ENCODE measurements at places on chromosomes 1 and 21.
A peak's percentile ranks its signal among the peaks of the same experiment; 100 is the strongest.

DNA sequence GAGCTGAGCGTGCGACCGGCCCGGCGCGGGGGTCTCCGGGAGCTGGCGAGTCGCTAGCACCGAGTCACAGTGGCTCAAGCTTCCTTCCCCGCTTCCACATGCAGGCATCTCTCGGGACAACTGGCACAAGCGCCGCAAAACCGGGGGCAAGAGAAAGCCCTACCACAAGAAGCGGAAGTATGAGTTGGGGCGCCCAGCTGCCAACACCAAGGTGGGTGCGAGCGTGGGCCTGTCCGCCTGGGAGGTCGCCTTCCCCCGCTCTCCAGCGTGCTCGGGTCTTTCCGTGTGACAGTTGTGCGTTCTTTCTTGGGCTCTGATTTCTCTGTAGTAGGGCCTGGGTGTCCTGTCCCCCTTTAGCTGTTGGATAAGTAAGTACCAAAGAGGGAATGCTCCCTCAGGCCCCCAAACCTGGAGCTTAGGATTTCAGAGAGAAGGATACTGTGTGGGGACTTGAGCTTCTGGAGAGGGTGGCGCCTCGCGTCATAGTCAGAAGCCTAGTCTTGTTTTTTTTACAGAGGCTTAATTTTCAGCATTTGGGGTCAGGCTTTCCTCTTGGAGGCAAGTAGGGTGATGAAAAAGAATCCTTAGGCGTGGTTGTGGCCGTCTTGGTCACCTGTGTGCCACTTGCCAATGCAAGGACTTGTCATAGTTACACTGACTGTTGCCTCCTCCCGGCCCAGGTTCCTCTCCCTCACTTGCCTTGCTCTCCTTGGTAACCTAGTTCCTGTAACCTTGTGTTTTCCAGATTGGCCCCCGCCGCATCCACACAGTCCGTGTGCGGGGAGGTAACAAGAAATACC lies 790 bp downstream of the RPS8 start:
- peaks cover 13% of the 10 kb centered on the region for H3K4me1 ChIP-seq
- H3K27ac ChIP-seq = peak overlapping the region; percentile 92
- DNase-seq = no peak
- H3K27me3 ChIP-seq = no peaks in the 10 kb centered on the region
- H3K36me3 ChIP-seq = peaks cover 21% of the 10 kb centered on the region
- peak overlapping the region; percentile 73 for H3K4me3 ChIP-seq

DNA sequence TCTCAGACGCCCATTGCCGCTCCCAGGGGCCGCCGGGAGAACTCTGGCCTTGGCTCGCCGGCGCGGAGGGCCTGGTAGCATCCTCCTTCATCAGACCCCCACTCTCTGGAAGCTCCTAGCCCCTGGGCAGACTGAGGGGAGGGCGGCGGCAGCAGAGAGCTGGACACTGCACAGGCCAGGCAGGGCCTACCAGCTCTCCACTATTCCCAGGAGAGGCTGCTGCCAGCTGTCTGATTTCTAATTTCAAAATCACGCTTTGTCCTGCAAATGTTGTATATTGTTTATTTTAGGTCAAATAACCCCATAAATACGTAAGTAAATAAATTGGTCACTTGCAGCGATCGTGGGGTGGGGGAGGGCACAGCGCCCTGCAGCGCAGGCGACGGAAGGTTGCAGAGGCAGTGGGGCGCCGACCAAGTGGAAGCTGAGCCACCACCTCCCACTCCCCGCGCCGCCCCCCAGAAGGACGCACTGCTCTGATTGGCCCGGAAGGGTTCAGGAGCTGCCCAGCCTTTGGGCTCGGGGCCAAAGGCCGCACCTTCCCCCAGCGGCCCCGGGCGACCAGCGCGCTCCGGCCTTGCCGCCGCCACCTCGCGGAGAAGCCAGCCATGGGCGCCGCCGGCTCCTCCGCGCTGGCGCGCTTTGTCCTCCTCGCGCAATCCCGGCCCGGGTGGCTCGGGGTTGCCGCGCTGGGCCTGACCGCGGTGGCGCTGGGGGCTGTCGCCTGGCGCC lies at the start of gene MTARC1:
TSS of gene MTARC1 (plus strand) at position 577 of the 732 bp plus-strand sequence. CDS start at position 609, 32 bp downstream.
- no peaks in the 10 kb centered on the region for H3K4me1 ChIP-seq
- no peak within 1 kb of the TSS for H3K4me3 ChIP-seq
- no peaks in the 10 kb centered on the region for H3K36me3 ChIP-seq
- no peak within 1 kb of the TSS for H3K27ac ChIP-seq
- no peak for DNase-seq

- H3K4me1 ChIP-seq = no peaks in the 10 kb centered on the region
- no peaks in the 10 kb centered on the region for H3K27me3 ChIP-seq
- H3K27ac ChIP-seq = no peak overlapping the region
- no peak for DNase-seq
Measured at GRCh38 chr1:183370399-183371058, 47.7 kb downstream of the NMNAT2 start.

DNA sequence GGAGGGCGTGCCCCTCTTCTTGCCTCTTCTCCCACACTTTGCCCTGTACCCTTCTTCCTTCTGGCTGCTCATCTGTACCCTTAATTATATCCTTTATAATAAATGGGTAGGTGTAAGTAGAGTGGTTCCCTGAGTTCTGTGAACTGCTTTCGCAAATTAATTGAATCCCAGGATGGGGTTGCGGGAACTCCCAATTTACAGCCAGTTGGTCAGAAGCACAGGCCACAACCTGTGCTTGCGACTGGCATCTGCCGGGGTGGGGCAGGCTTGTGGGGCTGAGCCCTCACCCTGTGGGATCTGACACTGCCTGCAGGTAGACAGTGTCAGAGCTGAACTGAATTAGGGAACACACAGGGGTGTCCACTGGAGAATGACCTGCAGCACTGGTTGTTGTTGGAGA lies 244.9 kb downstream of the KCNJ6 start:
- no peaks in the 10 kb centered on the region for H3K36me3 ChIP-seq
- no peak overlapping the region for H3K4me3 ChIP-seq
- no peak overlapping the region for H3K27ac ChIP-seq
- no peaks in the 10 kb centered on the region for H3K4me1 ChIP-seq

GRCh38 chr1:204975568-204976235 lies 67.3 kb upstream of the CNTN2 start:
- H3K4me3 ChIP-seq = no peak overlapping the region
- no peak for DNase-seq
- no peak overlapping the region for H3K27ac ChIP-seq
- no peaks in the 10 kb centered on the region for H3K27me3 ChIP-seq
- peaks cover 6% of the 10 kb centered on the region for H3K4me1 ChIP-seq
